ENCODE measurements at places on chromosomes 1 and 21.
A peak's percentile ranks its signal among the peaks of the same experiment; 100 is the strongest.

DNA sequence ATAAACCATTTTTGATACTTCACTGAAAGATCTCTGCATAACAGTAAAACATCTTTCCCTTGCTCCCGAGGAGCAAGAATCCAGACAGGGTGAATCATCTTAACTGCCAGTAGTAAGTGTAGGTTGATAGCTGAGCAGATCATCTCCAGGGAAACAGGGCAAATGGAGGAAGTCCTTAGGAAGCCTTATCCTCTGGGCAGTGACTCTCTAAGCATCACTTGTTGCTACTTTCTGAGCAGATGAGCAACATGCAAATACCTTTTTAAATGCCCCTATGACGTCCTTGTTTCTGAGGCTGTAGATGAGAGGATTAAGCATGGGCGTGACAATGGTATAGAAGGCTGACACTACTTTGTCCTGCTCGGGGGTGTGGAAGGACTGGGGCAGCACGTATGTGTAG is 8.9 kb downstream of the OR2T11 start:
- no peak for DNase-seq

GRCh38 chr1:25695771-25696311 is 79.2 kb downstream of the MAN1C1 start:
- no peak for DNase-seq

DNA sequence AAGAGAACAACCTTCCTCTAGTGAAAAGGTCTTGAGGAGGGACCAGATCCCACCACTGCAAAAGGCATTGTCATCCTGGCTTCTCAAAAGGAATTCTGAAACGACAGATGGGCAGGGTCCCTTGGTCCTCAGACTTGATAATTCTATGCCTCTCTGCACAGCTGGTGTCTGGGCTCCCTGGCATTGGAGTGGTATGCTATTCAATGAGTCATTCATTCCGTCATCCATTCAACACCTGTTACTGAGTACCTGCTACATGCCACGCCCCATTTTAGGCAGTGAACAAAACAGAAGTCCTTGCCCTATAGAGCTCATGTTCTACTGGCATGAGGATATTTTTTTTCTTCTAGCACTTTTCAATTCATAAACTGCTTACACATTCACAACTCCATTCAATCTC is 45.8 kb upstream of the HMGB4 start:
- no peak for DNase-seq

DNA sequence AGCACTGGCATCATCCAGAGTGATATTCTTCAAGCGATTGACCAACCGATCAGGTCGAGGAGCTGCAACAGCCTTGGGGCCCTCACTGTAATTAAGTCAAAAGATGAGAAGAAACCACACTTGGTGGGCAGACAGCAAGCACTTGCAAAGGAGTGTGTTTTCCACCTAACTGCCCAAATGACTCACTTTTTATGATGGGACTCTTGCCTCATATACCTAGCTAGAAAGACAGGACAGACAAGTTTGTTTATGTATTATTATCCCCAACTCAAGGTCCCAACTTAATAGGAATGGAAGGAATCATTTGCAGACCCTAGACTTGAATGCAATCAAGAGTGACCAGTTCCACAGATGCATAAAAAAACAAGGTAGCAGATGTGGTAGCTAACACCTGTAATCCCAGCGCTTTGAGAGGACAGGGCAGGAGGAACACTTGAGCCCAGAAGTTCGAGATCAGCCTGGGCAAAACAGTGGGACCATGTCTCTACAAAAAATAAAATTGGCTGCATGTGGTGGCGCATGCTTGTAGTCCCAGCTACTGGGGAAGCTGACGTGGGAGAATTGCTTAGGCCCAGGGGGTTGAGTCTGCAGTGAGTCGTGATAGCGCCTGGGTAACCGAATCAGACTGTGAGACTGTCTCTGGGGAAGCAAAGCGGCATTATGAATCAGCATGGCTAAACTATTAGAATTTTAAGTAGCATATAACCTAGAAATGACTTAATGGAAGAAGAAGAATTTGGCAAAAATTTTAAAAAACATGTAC is 2.3 kb upstream of the NRAS start:
- peak; percentile 6 for DNase-seq

DNA sequence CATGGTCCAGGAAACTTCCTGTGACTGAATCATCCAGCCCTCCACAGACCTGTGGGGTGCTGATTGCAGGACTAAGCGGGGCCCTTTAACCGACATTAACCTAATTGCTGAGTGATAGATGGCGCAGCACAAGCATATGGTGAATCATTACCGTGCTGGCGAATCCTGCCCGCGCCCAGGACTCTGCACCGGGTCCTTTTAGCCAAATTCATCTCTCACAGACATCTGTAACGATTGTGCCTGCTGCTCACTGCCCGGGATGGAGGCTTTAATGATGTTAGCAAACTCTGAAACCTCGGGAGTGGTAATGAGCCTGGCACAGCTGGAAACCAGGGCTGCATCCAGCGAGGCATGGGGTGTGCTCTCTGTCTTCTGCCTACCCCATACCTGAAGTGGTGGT is 147.3 kb upstream of the CD34 start:
- no peak for DNase-seq

GRCh38 chr21:35711661-35712060 is 348.7 kb downstream of the SETD4 start:
- no peak for DNase-seq

DNA sequence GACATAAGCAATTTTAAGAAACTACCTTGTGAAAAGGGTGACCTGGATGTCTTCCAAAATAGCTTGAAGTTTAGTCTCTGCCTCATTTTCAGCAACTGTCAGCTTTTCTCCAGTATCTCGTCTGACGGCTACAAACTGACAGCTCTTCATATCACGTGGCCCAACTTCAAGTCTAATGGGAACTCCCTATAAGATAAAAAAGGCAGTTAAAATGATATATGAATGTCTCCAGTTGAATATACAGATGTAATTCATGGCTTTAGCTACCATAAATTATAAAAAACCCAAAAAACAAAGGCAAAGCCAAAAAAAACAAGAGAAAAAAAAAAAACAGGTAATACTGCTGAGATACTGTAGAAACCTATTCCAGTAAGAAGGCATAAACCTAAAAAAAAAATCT is 44.9 kb upstream of the SLC30A10 start:
- peak; percentile 40 for DNase-seq

- no peak for DNase-seq
Measured at GRCh38 chr1:185767508-185768120, 33.4 kb downstream of the HMCN1 start.

- DNase-seq = no peak
Measured at GRCh38 chr1:53471000-53471399, 11.8 kb downstream of the DMRTB1 start.

DNA sequence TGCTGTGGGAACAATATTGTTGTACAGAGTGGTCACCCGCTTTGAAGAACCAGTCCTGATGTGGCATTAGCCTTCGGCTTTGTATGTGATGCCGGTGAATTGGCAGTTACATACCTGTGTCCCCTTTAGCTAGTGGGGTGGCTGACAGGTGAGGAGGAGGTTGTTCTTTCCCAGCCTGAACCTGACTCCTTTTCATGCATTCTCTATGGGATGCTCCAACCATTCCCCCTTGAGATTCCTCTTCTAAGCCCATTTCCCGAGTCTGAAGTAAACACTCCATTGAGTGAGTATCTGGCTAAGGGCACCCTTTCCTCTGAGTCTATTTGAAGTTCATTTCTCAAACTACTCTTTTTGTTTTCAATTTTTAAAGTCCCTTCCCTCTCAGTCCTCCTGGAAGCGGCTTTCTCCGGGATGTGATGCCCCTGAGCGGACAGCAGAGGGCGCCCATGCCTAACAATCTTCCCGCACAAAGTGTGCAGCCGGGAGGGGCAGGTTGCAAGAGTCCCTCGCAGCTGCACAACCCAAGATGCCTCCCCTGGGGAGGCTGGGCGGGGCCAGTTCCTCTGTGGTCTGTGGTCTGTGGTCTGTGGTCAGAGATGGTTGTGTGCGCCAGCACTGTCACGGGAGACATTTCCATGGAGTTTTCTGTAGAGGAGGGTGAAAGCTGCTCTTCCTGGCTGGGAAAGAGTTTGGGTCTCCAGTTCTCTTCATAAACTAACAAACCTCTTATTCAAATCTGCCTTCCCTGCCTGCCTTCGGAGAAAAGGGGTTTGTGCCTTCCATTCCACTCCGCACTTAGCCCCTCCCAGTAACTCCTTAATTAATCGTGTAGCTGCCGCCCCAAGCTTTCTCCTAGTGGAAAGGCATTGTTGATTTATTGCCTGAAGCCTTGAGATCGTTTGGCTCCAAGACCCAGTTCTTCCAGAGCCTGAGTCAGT is 36.4 kb upstream of the LMX1A start:
- peak; percentile 78 for DNase-seq

GRCh38 chr1:147236959-147237791 is 5.3 kb upstream of the CHD1L start:
- DNase-seq = no peak

DNA sequence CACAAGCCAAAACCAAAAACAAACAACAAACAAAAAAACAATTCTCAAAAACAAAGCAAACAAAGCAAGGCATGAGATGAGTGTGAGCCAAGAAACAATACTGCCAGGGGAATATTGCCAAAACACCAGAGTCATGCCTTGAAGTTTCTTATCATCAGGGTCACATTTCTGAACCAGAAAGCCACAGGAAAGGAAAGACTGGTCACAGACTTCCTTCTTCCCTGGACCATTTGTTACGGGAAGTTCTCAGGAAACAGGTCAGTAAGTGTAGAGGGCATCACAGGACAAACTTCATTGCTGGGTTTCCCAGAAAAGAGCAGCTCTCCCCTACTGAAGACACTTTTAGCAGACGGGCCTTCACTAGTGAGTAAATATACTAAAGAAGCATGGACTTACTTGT is 191.2 kb downstream of the GABPA start:
- DNase-seq = no peak

- no peak for DNase-seq
Measured at GRCh38 chr21:36044056-36044455, 16.3 kb downstream of the SETD4 start.

GRCh38 chr1:156291226-156292061 is 4.0 kb downstream of the GLMP start:
- DNase-seq = peak; percentile 84

DNA sequence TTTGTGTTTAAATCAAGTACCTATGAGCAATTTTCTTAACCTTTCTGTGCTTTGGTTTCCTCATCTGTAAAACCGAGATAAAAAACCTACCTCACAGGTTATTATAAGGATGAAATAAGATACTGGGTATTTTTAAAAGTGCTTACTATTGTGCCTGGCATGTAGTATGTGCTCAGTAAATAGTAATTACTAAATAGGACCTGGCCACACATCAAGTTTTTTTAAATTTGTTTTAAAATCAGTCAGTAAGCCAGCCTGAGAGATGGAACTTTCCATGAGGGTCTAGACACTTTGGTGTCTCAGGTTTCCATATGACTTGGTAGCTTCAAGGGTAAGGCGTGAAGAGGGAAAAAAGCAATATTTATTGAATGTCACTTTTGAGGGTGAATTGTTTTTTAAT is 7.0 kb upstream of the ATF3 start:
- no peak for DNase-seq

- DNase-seq = peak; percentile 47
Measured at GRCh38 chr1:184242507-184242943, 144.3 kb upstream of the C1orf21 start.

DNA sequence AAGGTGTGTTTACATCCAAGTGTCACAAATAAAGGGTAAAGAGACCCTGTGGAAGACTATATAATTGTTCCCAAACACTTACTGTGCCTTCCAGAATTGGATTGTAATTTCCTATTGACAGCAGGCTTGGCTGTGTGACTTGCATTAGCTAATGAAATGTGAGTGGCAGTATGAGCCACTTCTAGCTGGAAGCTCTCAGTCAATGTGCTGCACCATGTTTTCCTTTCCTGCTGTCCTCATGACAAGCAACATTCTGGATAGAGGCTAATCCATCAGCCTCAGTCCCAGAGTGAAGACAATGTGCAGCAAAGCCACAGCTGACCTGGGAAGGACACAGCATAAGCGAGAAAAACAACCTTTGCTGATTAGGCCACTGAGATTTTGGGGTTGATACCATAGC is 5.9 kb upstream of the FOXJ3 start:
- no peak for DNase-seq

GRCh38 chr1:22824466-22824865 is 113.8 kb downstream of the EPHB2 start:
- DNase-seq = no peak

- peak; percentile 58 for DNase-seq
Measured at GRCh38 chr1:191831572-191831971, 326.7 kb upstream of the RGS18 start.

DNA sequence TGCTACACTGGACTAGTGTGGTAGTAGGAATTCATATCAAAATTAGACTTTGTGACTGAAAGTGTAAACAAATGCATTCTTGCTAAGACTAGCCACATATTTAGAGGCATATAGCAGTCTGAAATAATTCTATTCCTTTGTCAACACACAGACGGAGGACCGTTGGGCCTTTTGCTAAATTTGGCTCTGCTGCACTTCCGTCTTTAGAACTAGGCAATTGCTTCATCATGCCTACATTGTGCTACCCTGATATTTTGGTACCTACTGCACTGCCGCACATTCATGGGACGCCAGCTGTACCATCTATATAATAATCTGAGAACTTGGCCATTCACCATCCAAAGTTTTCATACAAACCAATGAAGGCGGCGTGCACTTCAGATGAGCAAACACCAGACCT is 346.8 kb downstream of the KIF26B start:
- no peak for DNase-seq

- no peak for DNase-seq
Measured at GRCh38 chr1:173253046-173253445, 45.9 kb upstream of the TNFSF4 start.

DNA sequence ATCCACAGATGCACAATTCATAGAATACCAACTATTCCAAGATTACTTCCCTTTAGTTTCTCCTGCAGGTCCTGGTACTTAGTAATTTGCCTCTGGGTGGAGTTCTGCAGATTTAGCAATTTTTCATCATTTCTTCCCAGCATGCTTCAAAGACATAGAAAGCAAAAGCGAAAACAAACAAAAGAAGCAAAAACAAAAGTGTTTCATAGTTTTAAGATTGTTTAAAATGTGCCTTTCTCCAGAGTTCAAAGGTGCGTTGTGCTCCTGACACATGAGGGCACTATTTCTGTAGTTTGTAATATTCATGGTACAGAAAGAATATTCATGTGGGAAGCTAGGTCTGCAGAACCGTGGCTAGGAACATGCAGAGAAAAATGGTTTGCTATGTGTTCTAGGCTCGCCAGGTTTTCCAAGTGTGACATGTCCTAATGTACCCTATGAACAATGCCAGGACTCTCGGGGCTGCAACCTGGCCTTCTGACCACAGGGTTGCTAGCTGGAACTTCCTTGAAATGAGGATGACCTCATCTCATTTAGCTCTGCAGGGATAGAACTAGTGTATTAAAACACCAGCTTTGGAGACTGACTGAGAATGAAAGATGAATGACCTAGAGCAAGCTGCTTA is 30.0 kb upstream of the RCSD1 start:
- peak; percentile 42 for DNase-seq

Data from erythroblast (primary cell).